ENCODE measurements at places on chromosomes 7 and 10.

DNA sequence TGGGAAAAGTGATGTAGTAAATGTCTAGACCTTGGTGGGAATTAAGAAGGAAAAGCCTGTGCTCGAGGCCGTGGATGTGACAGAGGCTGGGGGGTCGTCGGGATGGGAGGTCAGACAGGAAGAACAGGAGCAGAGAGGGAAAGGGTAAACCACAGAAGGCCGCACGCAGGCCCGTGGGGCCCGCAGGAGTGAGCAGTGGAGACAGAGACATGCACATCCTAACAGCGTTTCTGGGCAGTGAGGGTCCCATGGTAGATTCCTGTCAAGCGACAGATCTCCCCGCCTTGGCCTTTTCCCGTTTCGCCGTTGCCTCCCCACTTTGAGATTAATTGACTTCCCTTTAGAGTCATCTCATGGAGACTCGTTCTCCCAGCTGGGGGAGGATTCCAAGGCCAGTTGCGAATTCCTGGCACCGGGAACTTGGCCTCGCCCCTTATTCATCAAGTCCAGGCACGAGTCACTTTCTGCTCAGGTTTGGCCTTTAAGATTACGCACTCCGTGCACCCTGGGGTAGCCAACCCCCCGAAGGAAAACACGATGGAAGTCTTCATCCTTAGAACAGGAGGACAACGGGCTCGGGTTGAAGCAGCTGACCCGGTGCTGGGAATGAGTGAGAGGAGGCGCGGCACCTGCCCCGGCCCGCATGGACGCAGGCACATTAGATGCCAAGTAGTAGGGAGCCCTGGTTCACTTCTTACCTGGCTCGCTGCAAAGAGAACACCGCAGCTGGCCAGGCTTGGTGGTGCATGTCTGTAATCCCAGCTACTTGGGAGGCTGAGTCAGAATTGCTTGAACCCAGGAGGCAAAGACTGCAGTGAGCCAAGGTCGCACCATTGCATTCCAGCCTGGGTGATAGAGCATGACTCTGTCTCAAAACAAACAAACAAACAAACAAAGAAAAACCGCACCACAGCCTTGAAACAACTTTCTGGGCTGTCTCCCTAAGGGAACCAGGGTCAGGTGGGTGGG lies 315.2 kb upstream of the SHH start:
- DNase-seq = no peak
- H3K27me3 ChIP-seq = no peaks in the 10 kb centered on the region
- H3K27ac ChIP-seq = no peak overlapping the region
- no peaks in the 10 kb centered on the region for H3K36me3 ChIP-seq

DNA sequence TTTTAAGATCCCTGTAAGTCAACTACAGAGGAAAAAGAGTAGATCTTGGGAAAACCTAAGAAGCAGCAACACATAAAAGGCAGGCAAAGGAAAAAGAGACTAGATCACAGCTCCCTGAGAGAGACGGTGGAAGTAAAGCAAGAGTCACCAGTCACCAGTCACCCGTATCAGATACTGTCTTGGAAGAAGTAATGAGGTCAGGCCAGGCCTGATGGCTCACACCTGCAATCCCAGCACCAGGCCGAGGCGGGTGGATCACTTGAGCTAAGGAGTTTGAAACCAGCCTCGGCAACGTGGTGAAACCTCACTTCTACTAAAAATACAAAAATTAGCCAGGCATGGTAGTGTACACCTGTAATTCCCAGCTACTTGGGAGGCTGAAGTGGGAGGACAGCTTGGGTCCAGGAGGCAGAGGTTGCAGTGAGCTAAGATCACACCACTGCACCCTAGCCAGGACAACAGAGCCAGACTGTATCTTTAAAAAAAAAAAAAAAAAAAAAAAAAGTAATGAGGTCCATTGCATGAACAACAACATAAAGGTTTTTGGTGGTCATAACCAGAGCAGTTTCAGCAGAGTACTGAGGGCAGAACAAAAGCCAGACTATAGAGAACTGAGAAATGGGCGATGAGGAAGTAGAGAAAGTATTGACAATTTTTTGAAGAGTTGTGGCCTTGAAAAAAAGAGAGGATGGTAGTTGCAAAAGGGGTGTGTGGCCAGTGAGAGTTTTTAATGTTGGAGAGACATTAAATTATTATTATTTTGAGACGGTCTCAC lies 16.9 kb downstream of the ZNF713 start:
- DNase-seq = no peak
- H3K4me1 ChIP-seq = no peaks in the 10 kb centered on the region
- no peak overlapping the region for H3K27ac ChIP-seq
- H3K36me3 ChIP-seq = no peaks in the 10 kb centered on the region
- H3K4me3 ChIP-seq = no peak overlapping the region

DNA sequence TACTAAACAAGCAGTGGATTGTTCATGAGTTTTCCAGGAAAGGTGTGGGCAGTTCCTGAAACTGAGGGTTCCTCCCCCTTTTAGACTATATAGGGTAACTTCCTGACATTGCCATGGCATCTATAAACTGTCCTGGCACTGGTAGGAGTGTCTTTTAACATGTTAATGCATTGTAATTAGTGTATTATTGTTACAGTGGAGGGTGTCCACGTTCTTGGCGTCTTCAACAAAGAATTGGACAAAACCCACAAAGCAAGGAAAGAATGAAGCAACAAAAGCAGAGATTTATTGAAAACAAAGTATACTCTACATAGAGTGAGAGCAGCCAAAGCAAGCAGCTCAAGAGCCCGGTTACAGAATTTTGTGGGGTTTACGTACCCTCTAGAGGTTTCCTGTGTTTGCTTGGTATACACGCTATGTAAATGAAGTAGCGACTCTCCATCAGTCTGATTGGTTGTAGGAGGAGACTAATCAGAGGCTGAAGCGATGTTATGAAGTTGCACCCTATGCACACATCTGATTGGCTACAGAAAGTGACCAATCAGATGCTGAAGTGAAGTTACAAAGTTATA lies 175.2 kb downstream of the NSUN6 start:
- H3K4me1 ChIP-seq = no peaks in the 10 kb centered on the region
- no peak overlapping the region for H3K27ac ChIP-seq
- no peak overlapping the region for H3K4me3 ChIP-seq
- no peak for DNase-seq

DNA sequence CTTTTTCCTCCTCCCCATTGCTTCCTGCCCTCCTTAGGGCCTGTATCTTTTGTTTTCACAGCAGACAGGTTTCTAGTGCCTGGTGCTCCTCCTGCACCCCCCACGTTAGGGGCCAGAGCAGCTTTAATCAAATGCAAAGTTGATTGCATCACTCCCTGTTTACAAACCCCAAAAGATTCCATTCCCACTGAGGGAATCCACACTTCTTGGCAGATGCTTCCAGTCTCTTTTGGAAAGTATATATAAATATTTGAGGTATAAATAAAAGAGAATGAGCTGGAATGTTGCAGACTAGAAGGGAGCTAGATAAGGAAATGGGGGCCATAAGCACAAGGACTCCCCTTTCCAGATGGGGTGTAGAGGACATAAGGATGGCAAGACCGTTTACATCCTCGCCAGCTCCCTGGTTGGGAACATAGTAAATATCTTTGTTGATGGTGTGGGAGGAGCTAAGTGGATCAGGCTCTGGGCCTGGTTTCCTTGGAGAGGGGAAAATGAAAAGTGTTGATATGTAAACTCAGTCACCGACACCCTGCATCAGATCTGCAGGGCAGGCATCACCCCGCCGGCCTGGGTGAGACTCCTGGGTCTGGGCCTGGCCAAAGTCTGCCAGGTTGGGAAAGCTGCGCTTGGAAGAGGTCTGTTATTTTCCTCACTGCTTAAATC lies 6.2 kb downstream of the RARRES2 start:
- H3K4me1 ChIP-seq = peaks cover 3% of the 10 kb centered on the region
- peaks cover 3% of the 10 kb centered on the region for H3K36me3 ChIP-seq
- no peak for DNase-seq
- peaks cover 2% of the 10 kb centered on the region for H3K27me3 ChIP-seq

Data from CD8-positive, alpha-beta memory T cell (primary cell).